ENCODE measurements at places on chromosomes 11 and 22.

DNA sequence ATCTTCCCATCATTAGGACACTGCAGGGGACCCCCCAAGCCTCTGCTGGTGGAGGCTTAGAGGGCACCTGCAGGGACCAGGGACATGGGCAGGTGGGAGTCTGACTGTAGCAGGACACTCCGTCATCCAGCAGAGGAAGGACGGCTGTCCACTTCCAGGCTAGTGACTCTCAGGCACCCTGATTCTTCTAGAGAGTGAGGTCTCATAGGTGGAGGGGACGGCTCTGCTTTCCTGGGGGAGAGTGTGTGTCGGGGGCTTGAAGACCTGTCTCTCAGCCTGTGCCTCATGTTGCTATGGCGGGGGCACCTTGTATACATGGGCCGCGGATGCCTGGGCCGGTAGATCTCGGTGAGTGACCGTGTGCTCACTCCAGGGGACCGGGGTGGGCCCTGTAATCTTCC is 1116.6 kb downstream of the BRD1 start:
- no peak for DNase-seq

GRCh38 chr11:69852056-69852455 is 32.8 kb upstream of the FGF3 start:
- DNase-seq = no peak

DNA sequence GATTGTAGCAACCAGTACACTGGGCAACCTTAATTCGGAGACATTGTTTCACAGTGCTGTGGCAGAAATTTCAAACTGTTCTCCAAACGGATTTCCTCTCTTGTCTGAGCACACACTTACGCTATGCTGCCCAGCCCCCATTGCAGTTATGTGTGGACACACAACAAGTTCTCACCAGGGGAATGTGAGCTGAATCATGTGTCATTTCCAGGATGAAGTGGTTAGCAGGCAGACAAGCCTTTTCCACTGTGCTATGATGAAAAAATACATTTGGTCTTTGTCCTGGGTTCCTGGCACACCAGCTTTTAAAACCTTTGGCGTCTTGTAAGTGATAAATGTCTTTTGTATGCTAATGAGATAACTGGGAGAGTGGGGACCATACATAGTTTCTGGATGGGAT is 46.9 kb upstream of the SYT9 start:
- DNase-seq = no peak

- no peak for DNase-seq
Observed at GRCh38 chr11:114607753-114608459, 12.3 kb upstream of the NXPE4 start.

GRCh38 chr11:62443390-62444235 is 24.8 kb downstream of the SCGB1A1 start:
- no peak for DNase-seq

DNA sequence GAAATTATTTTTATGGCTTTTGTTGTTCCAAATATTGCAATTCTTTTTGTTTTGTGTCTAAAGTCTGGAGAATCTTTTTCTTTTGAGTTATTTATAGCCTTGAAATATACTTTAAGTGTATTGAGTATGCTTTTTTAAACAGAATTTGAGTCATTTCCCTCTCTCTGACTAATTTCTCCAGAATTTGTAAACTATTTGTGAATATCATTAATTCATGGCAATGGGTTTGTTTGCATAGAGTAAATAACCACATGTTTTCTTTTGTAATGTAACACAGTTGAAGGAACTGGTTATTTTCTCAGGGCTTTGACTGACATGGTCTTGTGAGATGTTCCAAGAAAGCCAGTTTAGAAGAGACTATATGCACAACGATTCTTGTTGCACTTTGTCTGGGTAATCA is 30.9 kb upstream of the MPEG1 start:
- DNase-seq = no peak

- DNase-seq = no peak
Observed at GRCh38 chr11:36534276-36534840, 24.3 kb upstream of the TRAF6 start.

DNA sequence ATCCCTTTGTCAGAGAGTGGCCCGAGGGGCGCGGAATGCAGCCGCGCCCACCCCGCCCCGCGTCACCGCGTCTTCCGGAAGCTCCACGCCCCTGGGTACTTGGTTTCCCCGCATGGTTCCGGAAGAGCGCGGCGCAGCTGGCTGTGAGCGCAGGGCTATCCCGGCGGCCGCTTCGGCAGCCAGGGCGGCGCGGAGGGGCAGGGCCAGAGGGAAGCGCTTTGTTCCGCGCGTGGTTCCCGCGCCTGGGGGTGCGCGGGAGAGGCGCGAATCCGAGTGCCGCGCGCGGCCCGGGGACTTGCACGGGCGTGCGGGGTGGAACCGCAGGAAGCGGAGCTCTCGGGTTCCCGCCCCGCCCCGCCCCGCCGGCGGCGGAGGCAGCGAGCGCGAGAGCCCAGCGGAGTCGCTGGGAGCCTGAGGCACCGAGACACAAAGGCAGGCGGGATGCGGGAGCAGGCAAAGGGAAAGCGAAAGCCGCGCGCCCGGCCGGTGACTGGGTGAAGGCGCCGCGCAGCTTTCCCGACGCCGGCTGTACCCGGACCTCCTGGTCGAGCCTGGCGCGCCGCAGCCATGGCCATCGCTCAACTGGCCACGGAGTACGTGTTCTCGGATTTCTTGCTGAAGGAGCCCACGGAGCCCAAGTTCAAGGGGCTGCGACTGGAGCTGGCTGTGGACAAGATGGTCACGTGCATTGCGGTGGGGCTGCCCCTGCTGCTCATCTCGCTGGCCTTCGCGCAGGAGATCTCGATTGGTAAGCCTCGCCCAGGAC is at the start of gene PANX1:
Gene PANX1 (plus strand): TSS at position 96 of the 766 bp plus-strand sequence. CDS start 472 bp downstream, at position 568.
- DNase-seq = peak; percentile 28

DNA sequence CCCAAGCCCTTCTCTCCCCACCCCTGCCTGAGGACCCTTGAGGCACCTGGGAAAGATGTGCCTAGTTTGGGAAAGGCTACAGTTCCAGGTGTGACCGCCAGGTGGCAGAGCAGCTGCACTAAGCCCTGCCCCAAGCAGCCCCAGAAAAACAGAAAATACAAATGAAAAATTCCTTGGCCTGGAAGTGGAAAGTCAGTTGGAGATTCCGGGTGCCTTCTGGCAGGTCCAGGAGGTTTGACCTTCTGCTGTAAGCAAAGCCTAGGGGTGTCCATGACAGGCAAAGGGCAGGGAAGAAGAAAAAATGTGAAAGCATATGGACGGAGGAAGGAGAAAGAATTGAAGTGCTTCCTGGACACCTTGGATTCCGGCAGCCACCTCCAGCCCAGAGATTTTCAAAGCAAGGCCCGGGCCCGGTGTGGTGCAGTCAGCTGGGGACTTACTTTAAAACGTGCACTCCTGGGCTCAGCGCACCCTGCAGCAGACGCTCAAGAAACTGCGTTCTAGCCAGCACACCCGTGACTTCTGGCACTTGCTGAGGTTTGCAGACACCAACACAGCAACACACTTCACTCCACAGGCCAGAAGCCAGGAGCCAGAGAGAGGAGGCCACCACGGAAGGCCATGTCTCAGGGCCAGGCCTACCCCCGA is 37.3 kb upstream of the SLC22A12 start:
- DNase-seq = peak; percentile 10

DNA sequence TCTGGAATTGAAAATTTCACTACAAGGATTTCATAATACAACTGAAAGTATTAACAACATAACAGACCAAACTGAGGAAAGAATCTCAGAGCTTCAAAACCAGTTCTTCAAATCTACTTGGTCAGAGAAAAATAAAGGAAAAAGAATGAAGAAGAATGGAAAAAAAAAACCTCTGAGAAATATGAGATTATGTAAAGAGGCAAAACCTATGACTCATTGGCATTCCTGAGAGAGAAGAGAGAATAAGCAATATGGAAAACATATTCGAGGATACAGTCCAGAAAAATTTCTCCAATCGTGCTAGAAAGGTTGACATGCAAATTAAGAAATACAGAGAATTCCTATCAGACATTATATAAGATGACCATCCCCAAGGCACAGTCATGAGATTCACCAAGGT is 23.4 kb upstream of the GPR83 start:
- no peak for DNase-seq

GRCh38 chr11:46519351-46519750 is 74.5 kb downstream of the AMBRA1 start:
- no peak for DNase-seq

DNA sequence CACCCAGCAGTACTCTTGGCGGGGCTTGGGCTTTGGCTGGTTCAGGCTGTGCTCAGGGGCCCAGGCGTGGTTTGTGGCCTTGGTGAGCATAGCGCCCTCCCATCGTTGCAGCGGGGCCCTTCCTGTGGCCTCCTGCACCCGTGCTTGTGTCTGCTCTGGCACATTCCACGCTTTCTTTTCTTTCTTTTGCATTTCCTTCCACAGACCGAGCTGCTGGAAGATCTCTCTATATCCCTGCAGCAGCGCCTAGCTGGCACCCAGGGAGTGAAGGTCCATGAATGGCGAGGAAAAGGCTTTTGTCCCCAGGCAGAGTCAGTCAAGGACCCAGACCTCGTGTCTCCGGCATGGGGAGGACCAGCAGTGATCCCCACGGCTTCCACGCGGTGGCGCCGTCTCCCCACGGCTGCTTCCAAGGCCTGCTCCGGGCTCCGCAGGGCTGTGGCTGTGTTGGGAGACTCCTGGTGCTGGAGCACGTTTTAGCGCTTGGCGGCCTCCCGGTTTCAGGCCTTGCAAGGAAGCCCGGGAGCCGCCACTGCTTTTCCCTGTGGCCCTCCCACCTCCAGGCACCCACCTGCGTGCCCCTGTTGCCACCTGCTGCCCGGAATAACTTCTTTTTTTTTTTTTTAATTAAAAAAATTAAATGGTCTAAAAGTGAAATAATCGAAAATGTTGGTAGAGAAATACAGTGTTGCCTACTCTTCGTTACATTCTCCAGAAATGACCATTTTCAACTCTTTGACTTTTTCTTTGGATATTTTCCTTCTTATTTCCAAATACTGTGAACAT is 28.5 kb downstream of the GLB1L2 start:
- DNase-seq = peak; percentile 27

DNA sequence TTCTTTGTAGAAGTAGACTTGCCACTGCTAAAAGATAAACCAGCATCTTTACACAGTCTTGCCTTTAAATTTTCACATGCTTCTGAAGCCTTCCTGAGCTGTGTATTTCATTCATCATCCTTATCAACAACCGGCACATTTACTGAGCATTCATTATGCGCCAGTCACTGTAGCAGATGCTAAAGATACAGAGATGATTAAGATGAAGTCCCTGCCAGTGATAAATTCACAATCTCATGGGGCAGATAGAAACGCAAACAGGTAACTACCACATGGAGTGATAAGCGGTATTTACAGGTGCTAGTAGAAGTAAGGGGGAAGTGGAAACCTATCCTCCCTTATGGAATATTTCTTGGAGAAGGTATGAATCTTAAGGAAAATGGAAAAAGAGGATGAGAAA is 67.2 kb downstream of the PRCP start:
- DNase-seq = no peak

GRCh38 chr11:42049650-42050049 is 590.2 kb upstream of the LRRC4C start:
- no peak for DNase-seq

DNA sequence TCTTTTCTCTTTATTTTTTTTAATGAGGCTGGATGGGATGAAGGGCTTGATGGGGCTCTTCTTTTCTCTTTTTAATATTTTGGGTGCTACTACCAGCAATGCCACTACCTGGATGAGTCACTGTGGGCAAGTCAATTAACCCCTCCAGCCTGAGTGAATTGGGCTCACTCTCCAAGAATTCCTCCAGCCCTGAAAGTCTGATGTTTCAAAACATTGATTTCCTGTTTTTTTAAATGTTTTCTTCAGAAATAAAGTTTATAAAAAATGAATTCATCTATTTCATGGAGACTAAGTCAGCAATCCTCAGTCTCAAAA is 812 bp upstream of the OR5A2 start:
- no peak for DNase-seq

DNA sequence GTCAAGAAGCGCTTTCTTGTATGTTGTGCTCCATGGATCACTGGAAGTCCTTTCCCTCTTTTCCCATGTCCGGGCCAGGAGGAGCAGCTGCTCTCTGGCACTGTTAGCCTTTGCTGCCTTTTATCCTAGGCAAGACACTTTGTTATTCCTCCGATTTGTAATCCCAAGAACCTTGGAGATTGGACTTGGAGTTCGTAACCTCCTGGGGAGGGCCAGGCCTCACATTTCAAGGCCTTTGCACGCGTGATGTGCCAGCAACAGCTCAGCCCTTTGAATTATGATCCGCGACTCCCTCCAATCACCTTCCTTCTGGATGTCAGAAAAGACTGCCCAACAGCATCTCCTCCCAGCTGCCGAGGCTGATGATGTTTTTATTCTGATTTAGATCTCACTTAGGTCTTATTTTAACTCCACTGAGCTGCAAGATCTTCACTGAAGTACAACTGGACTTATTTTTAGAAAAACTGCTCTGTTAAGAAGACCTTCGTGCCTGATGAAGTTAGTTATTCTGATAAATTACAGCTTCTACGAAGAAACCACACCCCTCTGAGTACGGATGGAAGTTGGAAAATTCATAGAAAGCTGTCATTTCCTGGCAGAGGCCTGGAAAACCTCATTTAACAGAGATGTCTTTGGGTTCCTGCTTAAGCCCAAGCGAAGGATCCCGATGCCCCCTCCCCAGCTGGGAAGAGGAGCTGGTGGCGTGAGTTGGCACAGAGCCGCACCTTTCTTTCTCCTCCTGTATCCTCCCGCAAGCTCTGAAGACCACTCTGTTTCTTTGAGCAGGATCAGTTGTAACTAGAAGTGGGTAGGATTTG is 62.4 kb downstream of the PARVB start:
- no peak for DNase-seq

DNA sequence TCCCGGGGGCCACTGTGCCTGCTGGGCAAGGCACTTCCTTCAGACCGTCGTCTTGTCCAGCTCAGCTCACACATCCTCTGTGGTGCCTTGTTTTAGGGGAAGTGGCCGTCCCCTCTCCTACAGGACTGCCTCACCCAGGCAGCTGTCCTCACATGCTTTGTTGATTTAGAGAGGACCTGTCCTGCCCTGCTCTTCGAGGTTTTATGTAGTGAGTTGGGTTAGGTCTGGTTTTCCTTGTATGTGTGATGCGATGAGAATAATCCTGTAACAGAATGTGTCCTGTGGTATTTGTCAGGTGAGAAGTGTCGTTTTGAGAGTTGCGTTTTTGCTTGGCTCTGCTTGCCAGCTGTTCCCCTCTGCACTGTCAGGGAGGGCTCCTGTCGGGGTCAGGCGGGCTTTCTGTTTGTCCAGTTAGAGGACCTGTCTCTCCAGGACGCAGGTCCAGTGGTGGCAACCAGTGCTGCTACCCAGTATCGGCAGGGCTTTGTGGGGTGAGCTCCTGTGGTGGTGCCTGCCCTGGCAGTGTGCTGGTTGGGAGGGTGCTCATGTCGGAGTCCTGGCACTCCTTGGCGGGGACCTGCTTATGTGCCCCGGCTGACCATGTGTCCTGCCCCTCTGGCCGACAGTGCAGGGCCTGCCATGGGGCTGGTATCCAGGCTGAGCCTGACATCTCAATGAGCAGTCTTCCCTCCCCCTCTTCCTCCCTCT is 41.3 kb downstream of the MUC6 start:
- DNase-seq = no peak
